CD4-positive, alpha-beta T cell treated with Interleukin-15 for 4 hours (primary cell): ENCODE measurements at places on chromosomes 16 and 17.

DNA sequence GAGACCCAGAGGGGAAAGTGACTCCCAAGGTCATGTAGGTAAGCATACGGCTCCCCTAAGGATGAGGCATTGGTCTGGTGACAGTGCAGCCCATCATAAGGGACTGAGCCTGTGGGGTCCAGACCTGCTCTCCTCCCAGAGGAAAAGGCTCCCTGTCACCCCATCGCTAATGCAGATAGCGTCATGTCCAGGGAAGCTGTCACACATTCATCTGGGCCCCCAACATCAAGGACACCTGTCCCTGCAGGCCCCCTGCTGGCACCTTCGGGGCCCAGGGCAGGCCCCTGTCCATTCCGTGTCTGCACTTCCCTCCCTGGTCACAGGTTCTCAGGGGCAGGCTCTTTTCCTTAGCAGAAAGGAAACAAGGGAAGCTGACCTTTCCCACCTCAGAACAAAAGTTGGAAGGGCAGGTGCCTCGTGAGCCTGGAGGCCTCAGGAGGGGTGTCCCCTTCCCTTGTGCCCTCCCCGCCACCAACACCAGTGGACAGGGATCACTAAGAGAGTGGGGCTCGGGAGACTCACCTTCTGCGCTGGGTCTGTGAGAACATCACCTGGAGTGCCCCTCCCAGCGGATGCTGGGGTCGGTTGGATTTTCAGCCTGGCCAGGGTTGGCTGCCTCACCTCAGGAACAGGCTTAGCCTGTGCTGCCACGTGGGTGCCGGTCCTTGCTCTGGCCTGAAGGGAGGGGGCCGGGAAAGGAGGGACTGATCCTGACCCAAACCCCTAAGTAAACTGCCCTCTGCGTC is 17.3 kb upstream of the LASP1NB start:
- no peak for DNase-seq

GRCh38 chr16:677316-678190 is 2.1 kb downstream of the RHBDL1 start:
- no peak for DNase-seq

GRCh38 chr16:85512808-85513115 is 100.4 kb upstream of the GSE1 start:
- DNase-seq: no peak

GRCh38 chr17:28577466-28577824 is 750 bp upstream of the ALDOC start:
- no peak for DNase-seq

- DNase-seq: no peak
These were observed 121.6 kb downstream of the ANKRD11 start for GRCh38 chr16:89368604-89369249.

DNA sequence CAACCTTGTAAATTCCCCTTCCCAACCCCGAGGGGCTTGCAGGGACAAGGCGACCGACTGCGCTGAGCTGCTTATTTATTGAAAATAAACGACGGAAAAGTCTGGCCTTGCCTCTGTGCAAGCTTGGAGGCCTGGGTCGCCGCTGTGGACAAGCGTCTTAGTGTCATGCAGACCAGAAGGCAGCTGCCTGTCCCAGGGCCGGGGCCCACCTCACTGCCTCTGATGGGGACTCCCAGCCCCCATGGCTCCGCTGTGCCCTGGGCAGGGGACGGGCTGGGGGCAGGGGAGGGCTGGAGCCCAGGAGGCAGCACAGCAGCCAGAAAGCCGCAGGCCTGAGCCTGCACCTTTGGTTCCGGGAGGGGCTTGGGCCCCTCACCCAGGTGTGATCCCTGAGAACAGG is 20.7 kb downstream of the RABEP2 start:
- DNase-seq: no peak

- DNase-seq: no peak
These were observed 4.7 kb upstream of the TBX21 start for GRCh38 chr17:47728214-47728877.

DNA sequence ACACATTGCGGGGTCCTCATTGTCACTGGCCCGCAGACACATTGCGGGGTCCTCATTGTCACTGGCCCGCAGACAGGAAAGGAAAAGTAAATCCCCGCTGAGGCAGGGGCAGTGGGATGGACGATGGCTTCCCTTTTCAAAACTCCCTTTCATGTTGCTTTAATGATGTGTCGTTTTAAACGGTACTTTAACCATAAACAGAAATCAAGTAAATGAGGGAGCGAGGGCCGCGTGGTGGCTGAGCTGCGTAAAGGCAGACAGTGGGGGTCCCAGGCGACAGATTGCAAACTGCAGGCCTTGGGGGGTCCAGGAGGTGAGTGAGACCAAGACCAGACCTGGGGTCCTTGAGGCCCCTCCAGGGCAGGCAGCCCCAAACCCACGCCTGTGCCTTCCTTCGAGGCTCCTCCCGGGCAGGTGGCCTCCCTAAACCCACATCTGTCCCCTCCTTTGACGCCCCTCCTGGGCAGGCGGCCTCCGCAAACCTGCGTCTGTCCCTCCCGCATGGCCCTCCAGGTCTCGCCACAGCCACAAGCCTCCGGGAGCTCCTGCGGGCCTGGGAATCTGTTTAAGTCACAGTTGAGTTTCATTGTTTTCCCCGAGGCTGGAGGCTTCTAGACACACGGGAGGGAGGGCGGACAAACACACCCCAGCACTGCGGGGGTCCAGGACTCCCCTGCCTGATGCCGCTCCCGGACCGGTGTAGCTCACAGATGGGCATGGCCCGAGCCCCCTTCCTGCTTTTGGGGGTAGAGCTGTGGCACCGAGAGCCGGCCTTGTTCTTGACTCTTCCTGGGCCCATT is 7.3 kb downstream of the PIEZO1 start:
- DNase-seq: no peak

- DNase-seq: peak; percentile 80
These were observed 5.2 kb downstream of the CCR7 start for GRCh38 chr17:40559954-40560591.

- no peak for DNase-seq
These were observed 111.0 kb downstream of the IRX5 start for GRCh38 chr16:55041540-55042234.
